ENCODE measurements at places on chromosomes 5 and 9. TPM values are rescaled to one million over a fixed set of nuclear protein-coding genes. Genes with fewer than 3 reads are reported as not detected.

DNA sequence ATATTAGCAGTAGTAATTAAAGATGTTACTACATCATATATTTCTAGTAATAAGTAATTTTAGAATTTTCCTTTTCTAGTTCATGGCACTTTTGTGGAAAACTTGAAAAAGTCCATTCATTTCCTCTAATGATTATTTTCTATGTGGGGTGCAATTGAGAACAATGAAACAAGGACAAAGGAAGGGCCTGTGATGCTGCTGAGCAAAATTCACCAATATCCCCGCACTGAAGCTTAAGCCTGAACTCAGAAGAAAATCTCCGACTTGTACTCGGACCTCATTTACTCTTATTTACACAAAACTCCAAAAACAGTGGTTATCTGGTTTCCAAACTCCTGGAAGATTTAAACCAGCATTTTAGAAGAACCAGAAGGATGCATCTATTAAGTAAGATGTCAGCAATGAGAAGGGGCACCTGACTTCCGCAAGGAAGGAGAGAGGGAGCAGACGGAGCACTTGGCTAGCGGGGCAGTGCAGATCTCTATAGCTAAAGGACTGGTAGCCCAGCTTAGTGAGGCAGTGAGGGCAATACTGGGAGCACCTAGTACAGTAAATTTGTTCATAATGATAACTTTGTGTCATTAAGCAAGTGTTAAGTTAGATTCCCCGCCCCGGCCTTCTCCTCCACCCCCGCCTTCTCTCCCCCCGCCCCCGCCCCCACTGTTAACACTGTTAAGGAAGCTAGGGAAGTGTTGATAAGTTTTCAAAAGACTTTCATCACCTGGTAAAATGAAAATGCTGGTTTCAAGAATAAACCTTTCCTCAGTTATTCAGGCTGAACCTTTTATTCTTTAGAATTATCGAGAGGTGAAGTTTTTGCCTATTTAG lies 123.3 kb downstream of the ZSWIM6 start:
- DNase-seq = no peak

The OLFML2A gene
- total RNA-seq = not detected

The PDE6A gene
- total RNA-seq = not detected

The SHOC1 gene
- total RNA-seq = not detected

DNA sequence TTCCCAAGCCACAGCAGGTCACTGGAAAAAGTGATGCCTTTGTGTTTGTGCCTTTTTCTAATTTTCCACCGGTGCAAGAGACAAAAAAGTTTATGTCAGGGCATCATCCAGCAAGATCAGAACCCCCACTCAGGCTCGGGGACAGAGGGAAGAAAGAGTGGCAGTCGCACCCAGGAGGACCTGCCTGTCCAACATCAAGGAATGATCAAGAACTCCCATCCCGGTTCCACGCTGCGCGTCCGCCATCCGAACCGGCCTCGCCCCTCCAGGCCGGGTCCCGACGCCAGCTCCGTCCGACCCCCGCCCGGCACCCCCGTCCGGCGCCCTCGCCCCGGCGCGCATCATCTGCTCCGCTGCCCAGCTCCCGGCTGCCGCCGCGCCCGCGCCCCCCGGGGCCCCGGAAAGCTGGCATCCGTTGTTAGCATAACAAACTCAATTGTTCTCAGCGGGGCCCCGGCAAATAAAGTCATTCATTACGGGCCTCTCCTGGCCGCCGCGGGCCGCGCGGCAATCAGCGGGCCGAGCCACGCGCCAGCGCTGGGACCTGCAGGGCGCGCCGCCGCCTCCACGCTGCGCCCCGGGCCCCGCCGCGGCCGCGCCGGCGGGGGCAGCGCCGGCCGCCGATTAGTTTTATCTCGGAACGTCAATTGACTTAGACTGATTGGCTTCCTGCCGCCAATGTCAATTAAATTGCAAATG lies 48.1 kb downstream of the PAX5 start:
- DNase-seq = no peak

GRCh38 chr5:40717281-40717680 lies 37.6 kb downstream of the PTGER4 start:
- DNase-seq = no peak
